ENCODE measurements at places on chromosomes 12 and 14. TPM values are rescaled to one million over a fixed set of nuclear protein-coding genes. Genes with fewer than 3 reads are reported as not detected.

Gene GLIPR1
- total RNA-seq, result 68.8 TPM

Gene MMP19
- 9.2 TPM for total RNA-seq

Gene TAS2R7
- total RNA-seq, result not detected

Gene SLC5A8
- total RNA-seq, result not detected

Gene TESPA1
- total RNA-seq, result not detected

Gene GLIPR1L1
- not detected for total RNA-seq

Gene MMP14
- 373 TPM for total RNA-seq

Gene NEUROD4
- total RNA-seq, result not detected

Gene KLRK1
- not detected for total RNA-seq

Gene TEAD4
- total RNA-seq, result 22.7 TPM
